ENCODE measurements at places on chromosomes 1 and 21. TPM values are rescaled to one million over a fixed set of nuclear protein-coding genes. Genes with fewer than 3 reads are reported as not detected.

SYPL2 gene
- total RNA-seq: not detected

PRKCZ gene
- total RNA-seq: 11.1 TPM

DYNLT5 gene
- total RNA-seq: not detected

S100A7 gene
- total RNA-seq: not detected

SOX13 gene
- total RNA-seq: not detected

DCST1 gene
- total RNA-seq: not detected

SPATC1L gene
- total RNA-seq: 6.9 TPM

NECTIN4 gene
- 0.16 TPM for total RNA-seq

DNASE2B gene
- total RNA-seq: not detected

RAVER2 gene
- 9.6 TPM for total RNA-seq

SH2D1B gene
- not detected for total RNA-seq

Data from activated naive CD8-positive, alpha-beta T cell treated with anti-CD3 and anti-CD28 coated beads for 36 hours (primary cell).